ENCODE measurements at places on chromosomes 12 and 14.

DNA sequence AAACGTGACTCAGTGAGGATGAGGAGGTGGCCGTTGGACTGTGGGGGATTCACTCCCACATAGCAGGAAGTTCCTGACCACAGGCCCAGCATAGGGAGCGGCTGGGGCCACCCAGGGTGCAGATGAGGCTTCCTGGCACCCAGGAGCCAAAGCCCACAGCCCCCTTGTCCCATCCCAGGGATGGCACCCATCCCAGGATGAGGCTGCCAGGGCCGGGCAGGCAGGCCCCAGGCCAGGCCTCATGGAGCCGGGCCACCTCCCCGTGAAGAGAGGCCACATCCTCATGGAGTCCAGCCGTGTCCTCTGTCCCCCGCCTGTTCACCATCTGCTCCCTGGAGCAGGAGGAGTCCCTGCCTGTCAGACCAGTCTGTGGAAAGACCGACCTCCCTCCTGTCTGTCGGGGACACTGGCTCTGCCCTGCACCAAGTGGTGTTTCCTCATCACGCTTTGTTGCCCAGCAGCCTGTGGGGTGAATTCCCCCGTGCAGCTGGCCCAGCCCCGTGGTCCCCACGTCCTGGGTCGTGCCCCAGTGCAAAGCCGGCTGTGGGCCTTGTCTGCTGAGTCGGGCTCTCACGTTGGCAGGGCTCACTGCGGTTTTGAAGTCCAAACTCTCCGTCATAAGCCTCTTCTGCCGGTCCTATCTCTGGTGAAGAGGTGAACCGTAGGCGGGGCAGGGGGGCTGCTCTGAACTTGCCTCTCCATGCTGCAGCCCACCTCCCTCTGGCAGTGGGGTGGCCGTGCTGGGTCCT is 24.5 kb downstream of the MMP17 start:
- DNase-seq, result peak; percentile 29

DNA sequence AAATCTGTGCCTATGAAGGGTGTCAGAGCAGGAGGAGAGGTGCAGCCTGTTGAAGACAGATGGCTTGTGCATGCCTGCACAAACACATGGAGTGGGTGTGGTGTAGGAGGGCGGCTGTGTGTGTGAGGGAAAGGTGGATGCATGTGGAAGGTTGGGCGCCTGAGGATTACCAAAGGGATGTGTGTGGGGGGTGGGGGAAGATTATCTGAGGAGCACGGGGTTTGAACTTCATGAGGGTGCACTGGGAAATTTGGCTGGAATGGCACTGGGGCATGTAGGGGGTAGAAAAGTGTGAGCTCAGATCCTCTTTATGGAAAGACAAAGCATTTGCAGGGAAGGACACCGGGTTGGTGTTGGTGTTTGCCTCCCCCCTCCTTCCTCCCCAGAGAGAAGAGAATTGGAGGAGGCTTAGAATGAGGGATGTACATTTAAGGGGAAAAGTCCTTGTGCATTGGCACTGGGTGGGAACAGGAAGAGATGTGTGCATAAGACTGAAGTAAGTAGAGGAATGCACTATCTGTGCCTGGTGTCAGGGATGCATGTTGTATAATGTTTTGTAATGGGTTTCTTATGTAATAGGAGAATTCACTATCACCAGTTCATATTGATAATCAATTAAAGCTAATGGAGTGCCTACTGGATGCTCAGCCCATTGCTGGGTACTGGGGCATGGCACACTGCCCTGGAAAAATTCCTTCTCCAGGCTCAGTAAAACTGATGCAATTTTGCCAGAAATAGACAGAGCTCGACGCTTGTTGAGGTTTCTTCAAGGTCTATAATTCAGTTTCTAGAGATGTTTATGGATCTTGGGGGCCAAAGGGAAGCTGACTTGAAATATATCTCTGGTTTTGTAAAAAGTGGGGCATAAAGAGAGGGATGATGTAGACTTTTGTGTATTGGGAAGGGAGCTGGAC is 3.0 kb downstream of the NTF3 start:
- no peak for DNase-seq

- DNase-seq, result peak; percentile 41
Measured at GRCh38 chr12:59149995-59150642, 229.8 kb upstream of the LRIG3 start.

DNA sequence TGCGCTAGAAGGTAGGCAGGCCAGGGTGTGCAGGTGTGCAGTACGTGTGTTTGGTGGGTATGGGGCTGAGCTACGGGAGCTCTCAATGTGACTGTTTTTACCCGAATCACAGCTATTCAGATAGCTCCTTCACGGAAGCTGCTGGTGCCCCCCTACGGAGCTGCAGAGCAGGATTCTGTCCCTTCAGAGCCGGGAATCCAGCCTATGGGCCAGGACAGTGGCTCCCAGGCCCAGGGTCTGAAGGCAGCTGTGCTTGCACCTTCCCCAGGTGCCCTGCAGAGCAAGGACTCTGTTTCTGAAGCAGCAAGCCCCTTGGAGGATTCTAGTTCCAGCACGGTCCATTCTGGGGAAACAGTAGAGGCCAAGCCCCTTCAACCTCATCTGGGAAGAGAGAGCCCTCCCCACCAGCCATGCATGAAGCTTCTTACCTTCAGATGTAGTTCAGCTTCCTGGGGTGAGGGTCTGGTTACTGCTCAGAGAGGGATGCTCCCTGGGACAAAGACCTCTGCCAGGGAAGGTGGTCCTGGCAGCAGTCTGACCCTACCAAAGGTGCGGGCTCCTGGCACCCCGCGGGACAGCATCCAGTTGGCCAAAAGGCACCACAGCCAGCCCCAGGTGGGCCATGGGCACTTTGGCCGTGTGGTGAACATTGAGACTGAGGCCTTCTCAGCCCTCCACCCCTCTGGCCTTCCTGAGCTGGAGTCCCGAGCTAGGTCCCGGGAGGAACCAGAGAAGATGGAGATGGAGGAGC is 29.1 kb downstream of the PLEKHH1 start:
- DNase-seq, result no peak

GRCh38 chr14:97138801-97139200 is 341.6 kb downstream of the VRK1 start:
- DNase-seq, result no peak

- peak; percentile 82 for DNase-seq
Measured at GRCh38 chr14:23567186-23568020, at the start of gene AP1G2. Gene AP1G2, minus strand, starts transcription at chr14:23567791. Its CDS starts 477 bp downstream, at chr14:23567314.

DNA sequence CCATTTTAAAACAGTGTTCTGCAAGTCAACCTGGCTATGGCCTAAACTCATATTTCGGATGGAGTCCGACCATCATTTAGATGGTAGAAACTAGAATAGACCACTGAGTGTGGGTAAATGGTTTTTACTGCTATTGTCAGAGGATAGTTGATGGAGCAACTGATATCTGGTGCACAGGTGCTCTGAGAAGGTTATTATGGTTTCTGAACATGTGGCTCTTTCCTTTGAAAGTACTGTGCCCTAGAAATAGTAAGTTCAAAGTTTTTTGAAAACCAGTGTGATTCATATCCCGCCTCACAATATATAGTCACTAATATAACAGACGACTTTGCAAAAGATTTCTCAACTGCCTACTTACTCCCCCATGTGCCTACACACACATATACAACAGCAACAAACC is 64.4 kb upstream of the BTG1 start:
- DNase-seq, result no peak

DNA sequence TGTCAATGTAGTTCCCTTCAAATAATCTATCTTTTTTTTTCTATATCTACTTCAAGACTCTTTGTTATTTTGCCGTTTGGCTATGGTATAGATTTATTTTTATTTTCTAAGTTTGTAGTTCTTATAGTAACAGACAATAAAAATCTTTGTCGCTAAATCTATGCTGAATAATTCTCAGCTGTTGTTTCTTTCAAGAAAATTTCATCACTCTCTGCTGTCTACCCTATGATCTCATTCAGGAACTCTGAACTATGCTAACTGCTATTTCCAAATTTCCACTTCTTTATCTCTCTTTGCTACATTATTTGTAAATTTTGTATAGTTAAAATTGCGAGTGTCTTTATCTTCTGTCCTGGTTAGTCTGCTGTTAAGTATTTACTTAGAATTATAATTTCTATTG is 353.6 kb downstream of the LRFN5 start:
- DNase-seq, result no peak

DNA sequence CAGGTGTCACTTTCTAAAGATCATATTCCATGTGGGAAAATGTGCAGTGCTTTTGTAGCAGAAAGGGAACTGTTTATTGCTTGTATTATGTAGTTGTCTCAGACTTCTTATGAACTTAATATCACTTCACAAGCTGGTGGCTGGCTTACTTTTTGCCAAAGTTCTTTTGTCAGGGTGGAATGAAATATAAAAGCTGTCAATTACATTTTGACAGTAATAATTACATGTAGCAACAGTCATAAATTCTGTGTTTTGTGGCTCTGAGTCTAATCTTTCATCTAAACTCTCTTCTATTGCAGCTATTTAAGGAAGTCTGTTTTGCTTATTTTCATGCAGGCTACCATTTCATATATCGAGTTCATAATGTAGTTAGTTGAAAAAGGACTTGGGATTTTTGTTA is 106.6 kb downstream of the OTOGL start:
- no peak for DNase-seq

GRCh38 chr12:28563286-28563685 is 373.0 kb downstream of the CCDC91 start:
- no peak for DNase-seq

GRCh38 chr12:52294803-52295202 is 3.5 kb upstream of the KRT81 start:
- no peak for DNase-seq

- no peak for DNase-seq
Measured at GRCh38 chr12:76680940-76681339, 83.0 kb upstream of the ZDHHC17 start.

DNA sequence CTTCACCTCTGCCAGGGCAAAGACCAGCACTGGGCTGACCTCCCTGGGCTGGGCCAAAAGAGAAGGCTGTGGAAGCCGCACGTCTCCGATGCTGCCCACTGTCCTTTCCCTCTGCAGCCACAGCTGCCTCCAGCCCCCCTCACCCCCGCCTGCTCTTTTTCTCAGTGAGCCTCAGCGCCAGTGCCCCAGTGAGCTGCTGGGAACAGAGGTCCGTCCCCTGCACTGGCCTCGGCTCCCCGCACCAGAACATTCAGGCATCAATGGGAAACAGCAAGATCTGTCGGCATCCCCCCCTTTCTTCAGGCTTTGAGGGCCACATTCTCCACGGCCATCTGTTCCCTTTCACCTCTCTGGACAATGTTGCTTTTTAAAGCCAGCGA is 398.1 kb downstream of the ZFP36L1 start:
- DNase-seq, result no peak

- no peak for DNase-seq
Measured at GRCh38 chr12:47251919-47252318, 172.2 kb upstream of the AMIGO2 start.

GRCh38 chr12:684416-684815 is 21.2 kb upstream of the NINJ2 start:
- DNase-seq, result no peak

GRCh38 chr12:12156116-12156515 is 85.4 kb downstream of the BCL2L14 start:
- no peak for DNase-seq

DNA sequence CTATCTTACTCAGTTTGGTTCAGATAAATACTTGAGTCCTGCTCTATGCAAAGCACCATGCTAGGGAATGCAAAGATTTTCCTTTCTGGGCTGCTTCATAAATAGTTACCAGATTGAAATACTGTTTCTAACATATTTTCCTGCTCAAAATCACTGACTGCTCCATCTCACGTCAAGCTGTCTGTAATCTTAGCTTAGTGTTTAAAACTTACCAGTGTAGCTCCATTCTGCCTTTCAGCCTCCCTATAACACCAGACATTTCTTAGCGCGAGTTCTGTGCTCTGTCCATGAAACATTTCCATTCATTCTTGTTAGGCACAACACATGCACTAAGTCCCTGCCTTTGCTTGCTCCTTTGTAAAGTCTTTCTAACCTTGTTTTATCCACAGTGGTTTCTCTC is 129.4 kb downstream of the NPAS3 start:
- no peak for DNase-seq

DNA sequence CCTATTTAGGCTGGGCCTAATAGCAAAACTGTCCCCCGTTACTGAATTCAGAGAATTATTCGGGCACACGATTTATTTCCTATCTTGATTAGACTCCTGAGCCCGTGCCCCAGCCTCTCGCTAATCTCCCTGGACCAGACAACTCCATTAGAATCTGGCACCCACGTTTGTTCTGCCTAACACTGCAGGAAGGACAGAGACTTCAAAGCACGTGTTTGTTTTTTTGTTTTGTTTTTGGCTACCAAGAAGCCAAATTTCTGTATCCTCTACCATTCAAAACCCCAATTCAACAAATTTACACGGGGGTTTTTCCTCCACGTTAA is 4.8 kb downstream of the USP44 start:
- no peak for DNase-seq

GRCh38 chr12:114916124-114916523 is 232.1 kb upstream of the TBX3 start:
- no peak for DNase-seq

DNA sequence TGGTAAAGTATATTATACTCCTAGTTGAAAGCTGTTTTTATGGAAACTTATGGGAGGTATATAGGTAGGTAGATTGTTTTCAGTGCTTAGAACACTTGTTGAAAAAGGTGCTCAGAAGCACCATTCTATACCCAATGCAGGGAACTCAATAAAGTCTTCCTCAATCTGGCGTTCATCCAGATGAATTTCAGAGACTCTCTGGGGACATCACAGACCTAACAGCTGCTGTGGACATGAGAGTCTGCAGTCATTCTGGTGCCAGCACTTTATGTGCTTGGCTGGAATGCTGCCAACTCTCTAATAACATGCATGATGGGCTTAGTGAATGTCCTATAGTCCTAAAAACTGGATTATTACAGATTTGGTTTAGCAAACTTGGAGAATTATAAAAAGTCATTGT is 115.9 kb downstream of the NTN4 start:
- DNase-seq, result no peak

DNA sequence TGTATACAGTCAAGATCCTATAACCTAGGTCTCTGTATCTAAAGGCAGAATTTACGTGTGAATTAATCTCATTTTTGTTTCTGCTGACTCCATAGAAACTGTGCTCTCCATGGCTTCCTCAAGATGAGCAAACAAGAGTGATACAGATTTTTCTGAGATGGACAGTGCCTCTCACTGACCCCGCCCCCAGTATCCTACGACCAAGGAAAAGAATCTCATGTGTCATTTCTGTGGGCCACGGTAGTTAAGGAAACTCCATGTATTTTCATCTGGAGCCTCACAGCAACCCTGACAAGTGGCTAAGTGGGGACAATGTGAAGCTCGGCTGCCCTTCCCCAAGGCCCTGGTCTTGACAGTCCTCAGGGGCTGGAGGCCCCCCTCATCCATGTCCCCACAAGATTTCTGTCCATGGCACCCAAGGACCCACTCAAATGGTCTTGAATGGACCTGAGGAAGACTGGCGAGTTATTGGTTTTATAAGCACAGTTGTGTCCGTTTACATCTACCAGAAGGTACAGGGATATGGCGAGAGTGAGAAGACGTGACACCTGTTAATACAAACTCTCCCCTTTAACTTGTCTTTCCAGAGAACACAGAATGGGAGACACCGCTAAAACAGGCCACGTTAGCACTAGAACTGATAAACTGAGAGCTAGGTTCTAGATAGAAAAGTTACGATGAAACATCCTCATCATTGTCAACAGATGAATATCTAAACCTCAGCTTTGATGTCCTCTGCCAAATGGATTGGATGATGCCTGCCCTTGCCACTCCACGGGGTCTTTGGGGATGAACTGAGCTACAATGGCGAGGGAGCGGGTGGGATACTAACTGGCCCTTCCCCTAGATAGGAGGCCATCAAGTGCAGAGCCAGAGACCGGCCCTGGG is 108.4 kb upstream of the EGLN3 start:
- no peak for DNase-seq

- no peak for DNase-seq
Measured at GRCh38 chr14:94386085-94387031, 2.0 kb downstream of the SERPINA1 start.

- DNase-seq, result no peak
Measured at GRCh38 chr12:2414810-2415567, 362.2 kb downstream of the CACNA1C start.
